Fibroblast of upper back skin (primary cell): ENCODE measurements at places on chromosomes 11 and 22.

DNA sequence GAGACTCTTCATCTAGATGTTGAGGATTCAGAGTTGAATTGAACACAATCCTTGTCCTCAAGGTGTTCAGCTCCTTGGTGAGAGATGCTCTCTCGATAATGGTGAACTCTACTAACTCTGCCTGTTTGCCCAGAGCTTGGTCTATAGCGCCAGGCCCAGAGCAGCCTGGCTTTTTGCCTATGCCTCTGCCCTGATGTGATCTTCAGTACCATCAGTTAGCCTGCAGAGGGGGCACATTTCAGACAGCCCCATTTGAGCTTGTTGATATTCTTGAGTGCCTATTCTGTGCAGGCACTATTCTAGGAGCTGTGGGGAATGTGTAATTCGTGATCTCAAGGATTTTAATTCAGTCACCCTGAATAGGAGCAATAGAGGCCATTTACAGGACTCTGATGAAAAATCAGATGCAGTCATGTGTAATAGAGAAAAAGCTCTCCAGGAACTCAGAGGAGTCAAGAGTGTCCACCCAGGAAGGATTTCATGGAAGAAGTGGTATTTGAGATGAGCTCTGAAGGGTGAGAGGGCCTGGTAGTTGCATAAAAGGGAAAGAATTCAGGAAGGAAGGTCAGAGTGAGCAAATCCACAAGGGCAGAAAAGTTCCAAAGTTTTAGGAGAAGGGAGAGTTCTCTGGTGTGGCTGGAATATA is 19.3 kb downstream of the GTPBP1 start:
- peak; percentile 24 for DNase-seq

DNA sequence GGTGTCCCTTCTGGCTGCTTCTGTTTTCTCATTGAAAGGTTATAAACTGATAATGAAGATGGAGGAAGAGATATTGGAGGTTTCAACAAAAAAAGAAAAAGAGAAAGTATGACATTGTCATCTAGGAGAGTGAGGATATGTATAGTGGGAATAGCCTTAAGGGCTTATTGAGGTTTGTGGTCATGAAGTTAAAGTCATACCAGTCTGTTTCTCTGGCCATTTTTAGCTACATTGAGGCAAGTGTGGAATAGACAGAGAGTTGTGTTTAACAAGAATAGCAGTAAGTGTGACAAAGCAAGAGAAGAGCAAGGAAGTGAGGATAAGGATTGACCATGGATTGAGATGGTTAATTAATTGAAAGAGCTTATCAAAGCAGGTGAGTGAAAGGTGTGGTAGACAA is 110.4 kb downstream of the ELP4 start:
- DNase-seq = no peak

- DNase-seq = no peak
Measured at GRCh38 chr11:29634744-29635143, 382.1 kb downstream of the KCNA4 start.

DNA sequence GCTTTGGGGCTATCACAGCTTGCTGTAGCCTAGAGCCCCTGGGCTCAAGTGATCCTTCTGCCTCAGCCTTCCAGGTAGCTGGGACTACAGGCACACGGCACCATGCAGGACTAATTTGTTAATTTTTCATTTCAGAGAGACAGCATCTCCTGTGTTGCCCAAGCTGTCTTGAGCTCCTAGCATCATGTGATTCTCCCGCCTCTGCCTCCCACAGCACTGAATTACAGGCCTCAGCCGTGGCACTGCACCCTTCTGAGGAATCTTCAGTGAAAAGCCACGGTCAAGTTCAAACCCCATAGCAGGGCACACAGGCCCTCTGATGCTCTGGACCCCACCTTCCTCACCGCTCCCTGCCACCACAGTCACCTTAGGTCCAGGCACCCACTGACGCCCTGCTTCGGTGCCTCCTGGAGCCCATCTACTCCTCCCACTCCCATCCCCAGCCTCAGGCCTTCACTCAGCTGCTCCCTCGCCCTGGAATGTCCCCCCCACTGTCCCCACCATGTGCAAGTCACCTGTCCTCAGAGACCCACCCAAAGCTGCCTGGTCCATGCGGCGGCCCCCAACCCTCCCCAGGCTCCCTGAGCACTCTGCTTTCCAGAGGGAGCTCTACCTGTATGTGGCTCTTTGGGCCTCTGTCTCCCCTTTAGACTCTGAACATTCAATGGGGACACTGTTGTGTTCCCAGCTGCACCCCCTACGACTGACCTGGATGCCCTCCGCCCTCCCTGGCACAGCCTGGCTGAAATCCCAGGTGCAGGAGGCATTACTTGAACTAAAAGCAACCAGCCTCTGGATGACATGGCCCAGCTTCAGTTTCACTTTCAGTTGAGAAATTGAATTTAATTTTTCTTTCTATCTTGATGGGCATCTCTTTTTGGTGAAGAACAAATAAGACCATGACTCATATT is 1.6 kb downstream of the APOL2 start:
- no peak for DNase-seq

- no peak for DNase-seq
Measured at GRCh38 chr11:61885166-61885778, 6.1 kb downstream of the FADS3 start.

GRCh38 chr11:68692115-68692514 is 7.8 kb downstream of the GAL start:
- no peak for DNase-seq

- DNase-seq = no peak
Measured at GRCh38 chr22:50361688-50362087, 18.6 kb downstream of the PPP6R2 start.

GRCh38 chr11:76123248-76123647 is 83.1 kb downstream of the WNT11 start:
- DNase-seq = no peak

DNA sequence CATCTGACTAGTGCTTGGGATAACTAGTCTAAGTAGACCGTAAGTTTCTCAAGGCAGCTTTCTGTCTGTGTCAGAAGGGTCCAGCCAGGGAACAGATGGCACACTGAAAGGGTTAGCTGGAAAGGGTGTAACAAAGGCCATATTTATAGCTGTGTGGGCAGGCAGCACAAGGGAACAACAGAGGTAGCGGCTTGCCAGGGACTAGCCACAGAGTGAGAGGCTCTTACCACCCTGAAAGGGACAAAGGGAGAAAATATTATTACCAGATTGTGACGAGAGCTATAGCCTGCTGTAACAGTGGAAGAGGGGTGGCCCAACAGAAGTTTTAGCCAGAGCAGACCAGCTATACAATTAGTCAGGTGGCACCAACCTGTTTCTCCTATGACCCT is 129.4 kb downstream of the CCDC34 start:
- no peak for DNase-seq

DNA sequence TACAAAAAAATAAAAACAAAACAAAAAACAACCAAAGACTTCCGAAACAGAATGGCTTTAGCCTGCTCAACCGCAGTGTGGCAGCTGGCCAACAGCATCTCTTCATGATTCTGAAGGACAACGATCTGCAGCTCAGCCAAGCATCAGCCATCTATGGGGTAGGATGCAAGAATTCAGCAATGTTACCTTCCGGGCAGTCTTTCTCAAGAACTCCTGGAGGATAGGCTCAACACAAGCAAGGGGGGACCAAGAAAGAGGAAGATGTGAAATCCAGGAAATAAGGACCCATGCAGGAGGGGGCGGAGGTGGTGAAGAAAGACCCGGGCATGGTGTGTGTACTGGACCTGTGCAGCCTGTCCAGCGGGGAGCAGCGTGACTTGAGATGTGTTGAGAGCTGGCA is 3.5 kb upstream of the TSPO start:
- no peak for DNase-seq

GRCh38 chr11:10537600-10537999 is 3.4 kb downstream of the RNF141 start:
- no peak for DNase-seq

DNA sequence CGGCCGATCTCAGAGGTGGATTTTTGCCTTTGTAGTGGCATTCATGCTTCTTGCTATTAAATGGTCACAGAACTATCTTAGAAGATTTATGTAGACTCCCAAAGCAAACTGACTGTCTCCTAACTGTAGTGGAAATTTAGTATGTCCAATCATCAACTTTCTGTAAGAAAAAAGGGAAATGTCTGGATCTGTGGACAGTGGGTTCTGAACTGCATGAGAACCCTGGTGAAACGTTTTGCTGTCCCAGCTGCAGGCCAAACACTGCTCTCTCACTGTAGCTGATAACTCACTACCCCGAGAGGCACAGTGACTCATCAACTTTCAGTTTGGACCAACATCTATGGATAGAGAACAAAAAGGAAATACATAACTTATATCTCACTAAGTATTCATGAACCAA is 387.1 kb downstream of the SOX6 start:
- DNase-seq = peak; percentile 81

DNA sequence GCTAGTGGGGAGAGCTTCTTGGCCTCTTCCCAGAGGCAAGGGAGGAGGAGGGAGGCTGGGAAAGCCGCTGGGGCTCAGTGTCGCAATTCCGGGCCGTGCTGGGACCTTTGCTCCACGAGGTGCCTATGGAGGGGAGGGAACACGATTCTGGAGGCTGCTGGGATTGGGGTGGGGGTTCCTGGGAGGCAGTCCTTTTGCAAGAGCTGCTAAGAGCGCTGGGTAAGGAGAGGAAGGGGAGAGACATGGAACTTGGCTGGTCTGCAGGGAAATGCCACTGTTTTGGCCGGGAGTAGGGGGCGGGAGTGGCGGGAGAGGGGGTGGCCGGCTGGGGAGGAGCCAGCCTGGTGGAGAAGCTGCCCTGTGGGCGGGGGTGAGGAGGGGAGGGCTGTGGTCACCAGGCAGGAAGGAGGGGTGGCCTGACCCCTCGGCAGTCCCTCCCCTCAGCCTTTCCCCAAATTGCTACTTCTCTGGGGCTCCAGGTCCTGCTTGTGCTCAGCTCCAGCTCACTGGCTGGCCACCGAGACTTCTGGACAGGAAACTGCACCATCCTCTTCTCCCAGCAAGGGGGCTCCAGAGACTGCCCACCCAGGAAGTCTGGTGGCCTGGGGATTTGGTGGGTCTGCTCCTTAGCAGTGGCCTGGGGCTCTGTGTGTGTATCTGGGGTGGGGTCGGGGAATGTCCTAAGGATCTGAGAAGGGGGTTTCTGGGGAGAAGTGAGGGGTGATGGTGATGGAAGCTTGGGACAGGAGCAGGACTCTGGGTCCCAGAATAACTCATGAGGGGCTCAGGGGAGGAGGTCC is at the start of gene NR1H3:
Gene NR1H3 (plus strand): TSS at position 480 of the 800 bp plus-strand sequence. CDS start 1,221 bp downstream, outside the sequence.
- peak; percentile 50 for DNase-seq

DNA sequence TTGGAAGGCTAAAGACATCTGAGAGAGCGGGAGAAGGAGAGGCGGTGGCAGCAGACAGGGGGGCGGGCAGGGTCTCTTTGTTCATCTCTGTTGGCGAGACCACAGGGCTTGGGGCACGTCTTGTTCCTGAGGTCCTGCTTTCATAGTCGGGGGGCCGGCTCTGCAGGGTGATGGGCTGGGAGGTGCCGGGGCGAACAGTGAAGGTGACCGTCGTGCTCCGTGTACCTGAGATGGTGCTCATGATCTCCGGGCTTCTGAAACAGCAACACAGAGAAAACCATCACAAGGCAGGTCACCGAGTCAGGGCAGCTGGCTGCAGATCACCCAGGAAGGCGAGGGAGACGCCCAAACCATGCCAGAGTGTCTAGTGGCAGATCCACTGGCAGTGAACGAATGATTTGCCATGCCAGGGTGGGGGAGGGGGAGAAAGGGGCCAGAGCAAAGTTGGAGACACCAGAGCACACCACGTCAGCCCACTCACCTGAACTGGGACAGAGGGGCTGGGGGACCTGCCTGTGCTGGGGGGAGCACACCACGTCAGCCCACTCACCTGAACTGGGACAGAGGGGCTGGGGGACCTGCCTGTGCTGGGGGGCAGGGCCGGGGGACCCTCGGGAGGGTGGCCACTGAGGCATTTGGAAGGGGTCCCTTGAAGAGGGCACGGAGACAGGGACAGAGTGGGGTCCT is 75.0 kb downstream of the CTTN start:
- no peak for DNase-seq

DNA sequence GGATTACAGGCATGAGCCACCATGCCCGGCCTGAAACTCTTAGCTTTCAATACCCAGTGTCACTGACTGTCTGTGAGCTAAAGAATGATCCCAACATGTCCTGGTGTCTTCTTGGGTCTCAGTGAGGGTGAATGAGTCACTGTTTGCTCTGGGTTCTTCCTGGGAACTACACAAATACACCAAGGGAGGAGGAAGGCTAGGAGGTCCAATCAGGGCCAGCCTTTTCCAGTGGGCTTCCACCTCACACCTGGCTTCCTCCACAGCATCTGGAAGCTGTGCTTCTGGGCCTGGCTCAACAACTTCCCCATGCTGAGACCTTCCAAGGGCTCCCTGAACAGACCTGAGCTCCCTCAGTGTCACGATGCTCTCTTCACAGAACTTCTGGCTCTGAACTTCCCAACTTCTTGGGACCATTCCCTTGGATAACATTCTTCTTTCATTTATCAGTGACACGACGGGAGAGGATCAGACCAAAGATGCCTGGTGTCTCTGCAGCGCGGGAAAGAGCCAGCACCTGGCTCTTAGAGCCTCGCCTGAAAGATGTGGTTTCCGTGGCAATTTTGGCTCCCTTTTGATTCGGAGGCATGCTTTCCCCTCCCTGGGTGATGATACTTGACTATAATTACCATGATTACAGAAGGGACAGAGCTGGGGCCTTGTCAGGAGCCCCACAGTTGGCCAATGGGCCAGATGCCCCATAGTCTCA is 22.3 kb upstream of the CHRM4 start:
- DNase-seq = no peak

GRCh38 chr11:39745401-39745800 is 1714.1 kb downstream of the LRRC4C start:
- no peak for DNase-seq

- no peak for DNase-seq
Measured at GRCh38 chr11:117887431-117888138, 11.1 kb upstream of the FXYD6 start.

DNA sequence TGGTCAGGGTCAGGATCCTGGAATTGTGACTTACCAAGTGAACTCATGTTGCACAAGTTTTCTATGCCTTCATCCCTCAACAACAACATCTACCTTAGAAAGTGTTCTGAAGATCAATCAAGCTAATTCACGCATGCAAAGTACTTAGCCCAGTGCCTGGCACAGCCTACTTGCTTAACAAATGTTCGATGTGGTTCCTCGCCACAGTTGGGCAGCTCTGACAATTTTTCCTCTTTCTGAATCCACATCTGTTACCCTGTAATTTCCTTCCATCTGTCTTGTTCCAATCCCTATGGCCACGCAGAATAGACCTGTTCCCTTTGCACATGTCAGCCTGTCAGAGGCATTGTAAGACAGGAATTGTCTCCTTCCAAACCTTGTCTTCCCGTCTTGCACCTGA is 1415.2 kb downstream of the TBC1D22A start:
- DNase-seq = no peak

GRCh38 chr11:45802531-45803317 is 2.2 kb upstream of the SLC35C1 start:
- DNase-seq = no peak
